ENCODE measurements at places on chromosomes 11 and 22.

DNA sequence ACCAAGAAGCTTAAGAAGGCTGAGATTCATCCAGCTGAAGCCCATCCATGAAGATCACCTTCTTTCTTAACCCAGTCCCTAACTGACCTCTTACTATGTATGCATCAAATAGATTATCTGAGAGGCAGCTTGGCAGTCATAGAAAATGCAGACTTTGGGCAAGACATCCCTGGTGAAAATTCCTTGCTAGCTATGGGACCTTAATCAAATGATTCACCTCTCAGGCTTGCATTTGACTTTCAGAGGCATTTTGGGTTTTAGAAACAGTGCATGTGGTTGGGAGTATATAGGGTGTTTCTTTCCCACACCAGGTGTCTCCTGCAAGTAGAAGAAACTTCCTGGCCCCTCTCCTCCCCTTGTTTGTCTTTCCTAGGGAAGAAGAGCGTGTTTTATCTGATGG is 188.5 kb upstream of the ISX start:
- DNase-seq: no peak

GRCh38 chr22:33049119-33049729 is 9.0 kb downstream of the SYN3 start:
- no peak for DNase-seq

- no peak for DNase-seq
Observed at GRCh38 chr11:64686466-64687170, 36.4 kb downstream of the NRXN2 start.

DNA sequence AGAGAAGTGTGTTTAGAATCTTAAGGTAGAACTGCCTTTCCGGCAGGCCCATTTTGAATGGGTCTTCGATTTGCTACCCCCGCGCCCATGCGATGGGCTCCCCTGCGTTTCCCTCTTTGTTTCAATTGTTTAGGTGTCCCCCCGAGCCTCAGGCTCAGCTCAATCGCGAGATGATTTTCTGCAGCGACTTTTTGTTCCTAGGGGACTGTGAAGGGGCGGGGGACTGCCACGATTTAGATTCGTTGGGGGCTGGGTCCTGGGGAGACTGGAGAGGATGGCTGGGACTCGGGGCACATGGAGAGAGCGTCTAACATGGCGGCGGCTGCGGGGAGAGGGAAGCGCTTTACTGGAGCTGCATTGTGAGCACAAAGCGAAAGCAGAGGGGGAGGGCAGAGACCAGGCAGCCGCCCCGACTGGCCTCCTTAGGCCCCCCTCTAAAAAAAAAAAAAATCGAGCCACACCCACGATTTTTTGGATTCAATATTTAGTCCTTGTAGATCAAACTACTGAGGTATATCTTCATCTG is 1.7 kb downstream of the CAPRIN1 start:
- no peak for DNase-seq

GRCh38 chr11:6583584-6583983 is 19.8 kb downstream of the RRP8 start:
- DNase-seq: no peak

DNA sequence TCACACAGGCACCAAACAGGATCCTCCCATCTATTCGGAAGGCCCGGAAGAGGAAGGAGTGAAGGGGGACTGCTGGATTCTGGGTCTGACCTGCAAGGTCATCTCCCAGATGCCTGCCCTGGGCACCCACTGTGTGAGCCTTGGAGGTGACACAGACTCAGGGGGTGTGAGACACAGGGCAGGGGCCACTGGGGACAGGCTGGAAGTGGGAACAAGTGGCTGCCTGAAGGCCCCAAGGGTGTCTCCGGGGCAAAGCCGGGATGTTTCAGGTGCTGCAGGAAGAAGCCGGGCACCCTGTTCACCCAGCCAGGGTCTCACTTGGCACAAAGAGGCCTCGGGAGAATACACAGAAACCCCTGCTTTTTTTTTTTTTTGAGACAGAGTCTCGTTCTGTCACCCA is 385.5 kb downstream of the CTTN start:
- no peak for DNase-seq

- DNase-seq: no peak
Observed at GRCh38 chr22:44311855-44312170, 938 bp downstream of the SHISAL1 start.

DNA sequence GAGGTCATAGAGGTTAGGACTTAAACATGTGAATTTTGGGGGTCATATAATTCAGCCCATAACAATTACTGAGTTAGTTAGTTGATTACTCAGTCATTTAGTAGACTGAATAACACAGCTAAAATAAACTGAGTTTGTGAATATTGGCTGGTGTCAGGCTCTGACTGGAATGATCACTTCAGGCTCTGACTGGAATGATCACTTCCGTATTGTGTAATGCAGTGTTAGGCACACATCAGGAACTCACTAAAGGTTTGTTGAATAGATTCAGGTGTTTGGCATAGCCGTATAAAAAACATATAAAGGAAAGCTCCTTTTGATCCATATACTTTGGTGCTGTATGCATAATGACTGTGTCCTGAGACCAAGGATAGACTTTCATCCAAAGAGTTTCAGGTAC is 610.5 kb downstream of the INSC start:
- DNase-seq: no peak

DNA sequence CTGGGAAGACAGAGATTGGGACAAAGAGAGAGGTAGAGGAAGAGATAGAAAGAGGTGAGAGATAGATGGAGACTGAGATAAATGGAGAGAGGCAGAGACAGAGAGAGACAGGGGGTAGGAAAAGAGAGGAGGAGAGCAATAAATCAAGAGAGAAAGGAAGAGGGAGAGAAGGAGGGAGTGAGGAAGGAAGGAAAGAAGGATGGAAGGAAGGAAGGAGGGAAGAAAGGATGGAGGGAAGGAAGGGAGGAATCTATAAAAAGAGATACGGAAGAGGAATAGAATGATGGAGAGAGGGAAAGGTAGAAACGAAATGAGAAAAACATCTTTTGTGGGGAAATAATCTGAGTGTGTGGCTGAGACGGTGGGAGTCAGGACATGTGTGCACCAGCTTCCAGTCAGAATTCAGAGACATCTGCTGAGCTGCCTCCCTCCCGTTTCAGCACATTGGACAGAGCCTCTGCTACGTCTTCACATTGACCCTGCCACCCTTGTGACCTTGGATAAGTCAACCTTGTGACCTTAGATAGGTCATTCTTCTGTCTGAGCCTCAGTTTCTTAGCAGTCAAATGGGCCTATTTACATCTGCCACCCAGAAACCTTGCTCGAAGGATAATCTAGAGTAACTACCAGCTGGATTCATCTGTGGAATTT is 417.8 kb downstream of the MIAT start:
- no peak for DNase-seq

DNA sequence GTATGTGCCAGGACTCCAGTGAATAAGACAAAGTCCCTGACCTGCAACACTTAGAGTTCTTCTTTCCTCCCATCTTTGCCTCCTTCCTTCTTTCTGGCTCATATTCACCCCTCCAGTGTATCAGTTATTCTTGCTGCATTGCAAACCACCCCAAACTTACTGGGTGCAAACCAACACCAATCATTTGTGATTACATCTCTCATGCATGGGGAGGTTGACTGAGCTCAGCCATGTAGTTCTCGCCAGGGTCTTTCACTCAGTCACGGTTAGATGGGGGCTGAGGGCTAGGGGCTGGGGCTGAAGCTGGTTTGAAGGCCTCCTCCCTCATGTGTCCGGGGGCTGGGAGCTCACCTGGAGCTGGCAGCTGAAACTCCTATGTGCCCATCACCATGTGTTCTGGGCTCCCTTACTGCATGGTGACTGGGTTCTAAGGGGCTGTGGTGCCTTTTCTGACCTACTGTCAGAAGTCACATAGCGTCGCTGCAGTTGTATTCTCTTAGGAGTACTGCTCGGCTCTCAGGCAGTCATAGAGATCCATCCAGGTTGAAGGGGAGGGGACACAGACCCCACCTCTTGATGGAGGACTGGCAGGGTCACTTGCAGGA is 35.0 kb upstream of the CACNG2 start:
- no peak for DNase-seq
